ENCODE measurements at places on chromosomes 1 and 21.
A peak's percentile ranks its signal among the peaks of the same experiment; 100 is the strongest.

DNA sequence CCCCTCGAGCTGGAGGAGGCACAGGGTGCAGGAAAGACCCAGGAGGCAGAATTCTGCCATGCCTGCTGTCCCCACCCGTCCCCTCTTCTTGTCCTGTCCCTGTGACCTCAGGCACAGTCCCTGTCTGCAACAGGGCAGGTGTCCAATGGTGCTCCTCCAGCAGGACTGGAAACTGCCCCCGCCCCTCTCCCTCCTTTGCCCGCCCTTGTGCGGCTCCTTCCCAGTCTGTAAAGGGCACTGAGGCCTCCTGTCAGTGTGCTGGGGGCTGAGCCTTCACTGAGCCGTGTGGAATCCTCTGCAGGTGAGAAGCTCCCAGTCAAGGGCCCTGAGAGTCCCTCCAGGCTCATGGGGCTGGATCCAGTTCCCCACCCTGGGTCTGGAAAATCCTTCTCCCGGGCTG lies 28.9 kb downstream of the PRDM16 start:
- no peak for DNase-seq

GRCh38 chr1:82697965-82698364 lies 897.2 kb downstream of the ADGRL2 start:
- DNase-seq: no peak

- no peak for DNase-seq
These were observed 26.2 kb upstream of the FCER1A start for GRCh38 chr1:159275891-159276290.

DNA sequence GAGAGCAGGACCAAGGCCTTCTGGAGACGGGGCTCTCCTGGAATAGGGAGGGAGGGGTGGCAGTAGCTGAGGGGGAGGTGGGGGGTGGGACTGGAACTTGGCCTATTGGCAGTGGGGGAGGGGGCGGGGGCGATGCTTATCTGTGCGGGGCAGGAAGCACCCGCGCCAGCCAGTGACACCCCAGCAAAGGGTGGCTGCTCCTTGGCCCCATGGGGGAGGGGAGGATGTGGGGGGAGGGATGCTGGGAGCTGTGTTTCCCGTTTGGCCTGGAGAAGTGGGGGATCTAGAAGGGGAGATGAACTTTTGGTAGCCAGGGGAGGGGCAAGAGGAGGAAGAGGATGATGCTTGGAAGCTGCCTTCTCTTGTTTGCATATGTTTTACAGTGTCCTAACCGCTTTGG lies 11.0 kb downstream of the ZBTB7B start:
- no peak for DNase-seq

DNA sequence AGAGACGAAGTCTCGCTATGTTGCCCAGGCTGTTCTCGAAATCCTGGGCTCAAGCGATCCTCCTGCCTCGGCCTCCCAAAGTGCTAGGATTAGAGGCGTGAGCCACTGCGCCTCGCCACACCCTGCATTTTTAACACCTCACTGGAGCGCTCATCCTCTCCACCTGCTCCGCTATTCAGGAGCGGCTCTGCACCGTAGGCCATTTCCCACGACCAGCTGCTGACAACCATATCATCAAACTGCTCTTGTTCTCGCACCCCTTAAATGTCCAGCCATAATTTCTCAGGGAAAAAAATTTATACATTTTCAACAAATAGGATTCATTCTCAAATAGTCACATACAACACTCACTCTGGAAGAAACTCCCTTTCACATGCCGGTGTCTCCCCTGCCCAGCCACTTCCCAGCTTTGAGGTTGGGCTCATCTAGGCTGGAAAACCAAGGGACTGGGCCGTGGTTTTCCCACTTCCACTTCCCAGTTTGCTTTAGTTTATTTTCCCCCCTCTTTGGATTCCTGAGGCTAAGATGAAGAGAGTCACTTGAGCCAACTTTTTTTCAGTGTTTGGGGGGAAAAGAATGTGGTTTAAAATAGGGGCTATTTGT lies 639 bp upstream of the IPO9 start:
- DNase-seq: no peak

DNA sequence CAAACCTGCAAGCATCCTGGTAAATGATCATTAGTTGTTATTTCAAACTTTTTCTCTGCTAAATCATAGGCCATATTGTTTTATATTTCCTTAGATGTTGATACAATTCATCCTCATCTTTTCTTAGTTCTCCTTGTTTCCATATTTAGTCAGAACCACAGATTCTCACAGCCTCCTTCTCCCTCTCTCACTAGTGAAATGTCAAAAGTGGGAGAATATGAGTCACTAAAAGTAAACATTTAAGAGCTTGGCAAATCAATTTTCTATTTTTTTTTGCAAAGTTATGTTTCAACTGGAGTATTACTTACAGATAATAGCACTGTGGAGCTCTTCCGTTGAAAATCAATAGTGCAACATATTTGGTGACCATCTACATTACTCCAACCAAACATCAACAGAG lies 308.8 kb downstream of the COL11A1 start:
- peak; percentile 1 for DNase-seq

DNA sequence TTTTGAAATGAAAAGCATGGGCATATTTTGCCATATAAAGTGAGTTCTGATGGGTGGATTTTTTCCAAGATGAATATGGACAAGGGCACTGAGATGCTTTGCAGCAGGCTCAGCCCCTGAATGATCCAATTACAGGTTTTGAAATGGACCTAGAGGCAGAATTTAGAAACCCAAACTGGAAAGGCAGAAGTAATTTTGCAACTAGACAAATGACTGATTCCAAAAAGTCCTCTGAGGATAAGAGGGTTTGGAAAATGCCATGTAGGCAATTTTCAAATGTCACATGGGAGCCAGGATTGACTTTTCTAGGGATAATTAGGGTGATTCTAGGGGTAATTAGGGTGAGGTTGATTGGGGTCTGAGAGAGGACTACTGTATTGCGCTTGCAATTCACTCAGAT lies 148.9 kb upstream of the ZNF648 start:
- no peak for DNase-seq

DNA sequence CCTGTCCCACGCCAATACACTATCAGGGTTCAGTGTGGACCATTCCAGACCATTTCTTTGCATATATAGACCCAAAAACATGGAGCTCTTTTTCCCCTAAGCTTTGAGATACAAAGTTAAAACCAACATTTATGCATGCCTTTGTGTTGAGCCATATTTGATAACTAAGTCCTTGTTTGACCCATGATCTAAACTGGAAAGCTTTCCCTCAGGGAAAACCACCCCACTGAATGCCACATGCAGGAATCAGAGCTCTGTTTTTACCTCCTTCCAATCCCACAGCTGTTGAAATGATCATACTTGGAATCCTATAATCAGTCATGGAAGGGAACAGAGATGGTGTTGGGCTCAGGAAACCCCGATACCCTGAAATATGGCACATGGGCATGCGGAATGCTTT lies 14.8 kb upstream of the SLC45A1 start:
- peak; percentile 56 for DNase-seq

DNA sequence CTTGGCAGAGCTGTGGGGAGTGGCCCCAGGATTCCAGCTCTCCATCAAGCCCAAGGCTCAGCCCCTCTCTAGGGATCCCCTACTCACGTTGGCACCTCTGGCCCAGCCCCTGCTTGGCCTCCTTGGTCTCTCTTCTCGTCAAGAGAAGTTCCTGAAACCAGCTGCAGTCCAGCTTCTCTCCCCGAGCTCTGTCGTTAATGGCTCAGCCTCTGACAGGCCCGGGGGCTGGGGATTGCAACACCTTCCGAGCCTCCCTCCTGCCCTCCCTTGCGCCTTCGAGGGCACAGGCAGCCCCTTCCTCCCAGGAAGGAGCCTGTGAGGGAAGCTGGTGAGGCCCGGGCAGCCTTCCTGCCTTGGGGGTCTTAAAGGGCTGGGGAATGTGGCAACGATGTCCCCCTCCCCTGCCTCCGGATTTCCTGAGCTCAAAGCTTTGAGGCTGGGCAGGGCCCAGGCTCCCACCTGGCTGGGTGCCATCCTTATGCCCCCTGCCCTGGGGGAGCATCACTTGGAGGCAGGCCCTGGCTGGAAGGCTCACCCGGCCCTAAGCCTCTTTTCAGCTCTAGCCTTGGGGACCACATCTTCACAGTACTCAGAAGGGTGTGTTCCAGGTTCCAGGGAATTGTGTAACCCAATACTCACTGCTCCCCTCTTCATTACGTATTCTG lies at the start of gene CSF3R:
Gene CSF3R (minus strand): TSS at position 190 of the 665 bp plus-strand sequence. CDS start 3,417 bp downstream, outside the sequence.
- no peak for DNase-seq

- DNase-seq: no peak
These were observed 4.2 kb upstream of the TFF3 start for GRCh38 chr21:42319376-42319775.

GRCh38 chr1:41856944-41857285 lies 61.8 kb downstream of the HIVEP3 start:
- no peak for DNase-seq

DNA sequence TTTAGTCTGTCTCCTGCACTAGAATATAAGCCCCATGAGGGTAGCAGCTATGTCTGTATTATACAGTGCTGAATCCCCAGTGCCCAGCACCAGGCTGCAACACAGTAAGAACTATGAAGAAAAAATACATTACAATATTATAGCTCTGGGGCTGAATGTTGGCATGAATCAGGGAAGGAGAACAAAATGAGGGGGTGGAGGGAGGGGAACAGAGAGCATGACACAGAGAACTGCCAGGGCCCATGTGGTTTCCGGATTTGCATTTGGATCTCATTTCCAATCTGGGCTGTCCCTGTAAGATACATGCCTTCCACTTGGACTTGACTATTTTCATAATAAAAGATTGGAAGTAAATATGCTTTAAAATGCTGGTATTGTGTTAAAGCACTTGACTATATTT lies 35.8 kb downstream of the C1orf198 start:
- no peak for DNase-seq

GRCh38 chr1:174786760-174787159 lies 213.0 kb upstream of the CACYBP start:
- DNase-seq: no peak

GRCh38 chr1:10253755-10254154 lies 43.4 kb downstream of the KIF1B start:
- DNase-seq: peak; percentile 63

DNA sequence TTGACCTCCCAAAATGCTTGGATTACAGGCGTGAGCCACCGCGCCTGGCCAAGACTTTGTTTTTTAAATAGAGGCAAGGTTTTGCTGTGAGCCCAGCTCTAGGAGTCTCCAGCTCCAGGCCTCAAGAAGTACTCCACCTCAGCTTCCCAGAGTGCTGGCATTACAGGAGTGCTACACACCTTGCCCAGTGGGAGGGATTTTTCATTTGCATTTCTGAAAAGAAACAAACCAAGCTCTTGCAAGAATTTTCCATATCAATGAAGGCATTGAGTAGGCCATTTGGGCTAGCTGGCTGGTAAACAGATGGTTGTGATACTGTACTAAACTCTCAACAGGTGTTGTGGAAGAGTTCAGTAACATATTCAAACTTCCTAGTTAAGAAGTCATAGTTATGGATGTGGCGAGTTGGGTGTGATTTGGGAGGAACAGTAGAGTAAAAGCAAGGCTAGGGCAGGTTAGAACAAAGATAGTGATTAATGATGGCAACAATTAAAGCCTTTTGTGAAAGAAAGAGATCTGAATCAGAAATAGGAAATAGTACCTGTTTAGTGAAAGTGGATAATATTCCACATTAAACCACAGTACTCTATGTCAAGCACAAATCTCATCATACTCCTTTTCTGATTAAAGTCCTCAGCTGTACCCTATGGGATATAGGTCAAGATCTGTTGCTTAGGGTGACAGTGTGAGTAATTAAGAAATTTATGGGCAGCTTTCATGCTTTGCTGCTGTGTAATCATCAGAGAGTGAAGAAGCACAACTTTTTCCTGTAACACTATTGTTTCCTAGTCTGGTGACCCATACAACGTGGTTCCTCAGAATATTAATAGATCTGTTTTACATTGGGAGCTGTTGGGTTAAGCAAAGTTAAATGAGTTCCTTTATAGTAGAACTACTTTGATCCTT lies 10.7 kb downstream of the AKIRIN1 start:
- DNase-seq: no peak

DNA sequence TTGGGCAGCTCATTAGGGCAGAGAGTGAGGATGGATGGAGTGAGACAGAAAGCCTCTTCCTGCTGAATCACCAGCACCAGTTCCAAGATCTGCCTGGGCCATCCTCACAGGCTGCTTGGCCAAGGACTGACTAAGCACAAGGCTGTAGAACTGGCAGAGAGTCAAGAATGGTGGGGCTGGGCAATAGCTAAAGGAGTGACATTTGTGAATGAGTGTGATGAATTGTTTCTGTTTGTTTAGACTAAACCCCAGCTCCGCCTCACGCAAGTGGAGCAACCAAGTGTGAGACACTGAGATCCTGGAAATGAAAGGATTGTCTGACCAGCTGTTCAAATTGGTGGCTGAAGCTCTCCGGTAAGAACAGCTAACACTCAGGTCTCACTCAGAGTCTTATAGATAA lies 38.6 kb downstream of the BRINP2 start:
- DNase-seq: peak; percentile 99

DNA sequence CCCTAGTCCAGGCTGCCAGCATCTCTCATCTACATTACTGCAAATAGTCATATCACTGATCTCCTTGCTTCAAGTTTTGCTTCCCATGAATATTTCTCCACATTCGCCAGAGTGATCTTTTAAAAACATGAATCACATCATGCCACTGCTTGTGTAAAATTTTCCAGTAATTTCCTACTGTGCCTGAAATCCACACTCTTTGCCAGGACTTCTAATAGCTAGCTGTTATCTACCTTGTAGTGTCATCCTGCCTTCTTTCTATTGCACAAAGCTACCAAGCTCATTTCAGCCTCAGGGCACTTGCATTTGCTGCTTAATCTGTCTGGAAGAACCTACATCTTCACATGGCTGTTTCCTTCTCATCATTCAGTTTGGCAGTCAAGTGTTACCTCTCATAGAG lies 33.9 kb upstream of the ZNF362 start:
- DNase-seq: no peak

DNA sequence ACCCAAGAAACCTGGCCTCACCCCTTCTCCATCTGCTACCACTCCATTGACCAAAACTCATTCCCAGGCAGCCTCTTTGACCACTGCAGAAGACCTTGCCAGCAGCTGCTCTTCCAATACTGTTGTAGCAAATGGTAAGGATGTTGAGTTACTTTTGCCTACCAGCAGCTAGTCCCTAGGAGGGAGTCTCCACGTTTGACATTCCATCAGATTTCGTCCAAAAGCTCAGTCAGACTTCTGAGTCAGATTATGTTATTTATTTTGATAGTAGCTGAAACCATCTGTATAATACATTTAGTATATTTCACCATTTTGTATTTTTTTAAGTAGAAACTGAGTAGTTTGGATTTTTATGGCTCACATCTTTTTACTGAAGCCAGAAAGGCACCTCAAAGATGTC lies 51.5 kb upstream of the WNT2B start:
- DNase-seq: peak; percentile 70

GRCh38 chr1:109877776-109878175 lies 32.9 kb upstream of the CSF1 start:
- DNase-seq: no peak

Measured in AG04450 (cell line).